Cerebellar cortex (tissue), 1 donor: ENCODE measurements at places on chromosomes 6 and 20.

DNA sequence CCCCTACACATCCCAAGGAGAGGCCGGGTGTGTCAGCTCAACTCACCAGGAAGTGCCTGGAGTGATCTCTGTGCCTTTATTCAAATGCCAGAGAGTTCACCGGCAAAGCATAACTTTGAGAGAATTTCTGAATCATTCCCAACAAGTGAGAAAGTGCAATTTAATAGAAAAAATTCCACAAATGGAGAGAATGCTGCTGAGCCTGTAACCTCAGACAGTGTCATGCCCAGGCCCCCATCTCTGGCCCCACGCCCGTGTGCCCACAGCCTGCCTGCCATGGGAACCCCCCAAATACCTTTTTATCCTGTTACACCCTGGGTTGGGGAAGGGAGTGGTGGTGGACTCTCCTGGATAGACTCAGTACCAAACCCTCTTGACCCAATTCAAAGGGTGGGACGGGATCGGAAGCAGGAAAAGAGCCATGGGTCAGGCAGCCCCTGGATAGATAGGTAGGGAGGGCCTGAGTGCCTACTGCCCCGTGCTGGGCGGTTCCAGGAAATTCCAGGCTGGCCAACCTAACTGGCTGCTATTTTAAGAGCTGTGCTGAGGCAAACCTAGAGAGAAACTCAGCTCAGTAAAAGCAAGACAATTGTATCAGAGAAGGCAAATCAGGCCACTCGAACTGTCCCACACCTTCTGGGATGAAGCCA lies 179.0 kb upstream of the FOXA2 start:
- no peak for DNase-seq

GRCh38 chr20:51204051-51204715 lies 181.3 kb upstream of the KCNG1 start:
- DNase-seq = no peak

DNA sequence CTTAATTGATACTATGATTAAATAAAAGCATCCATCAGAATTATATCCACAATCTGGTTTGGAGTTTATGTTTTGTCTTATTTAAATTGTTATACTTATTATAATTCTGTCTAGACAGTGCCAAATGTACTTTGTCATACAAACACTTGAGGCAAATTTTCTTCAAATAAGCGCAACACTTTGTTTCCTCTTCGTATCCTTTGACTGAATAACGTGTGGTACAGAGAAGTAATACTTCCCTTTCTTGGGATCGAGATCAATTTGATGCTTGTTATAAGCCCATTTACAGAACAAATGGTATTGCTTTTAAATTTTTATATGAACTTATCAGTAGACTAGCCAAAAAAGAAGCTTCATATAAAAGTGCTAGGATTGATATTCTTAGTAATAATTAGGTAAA lies 111.0 kb downstream of the ATG5 start:
- DNase-seq = no peak

- no peak for DNase-seq
These were observed 105.2 kb upstream of the CARMIL1 start for GRCh38 chr6:25173951-25174474.

DNA sequence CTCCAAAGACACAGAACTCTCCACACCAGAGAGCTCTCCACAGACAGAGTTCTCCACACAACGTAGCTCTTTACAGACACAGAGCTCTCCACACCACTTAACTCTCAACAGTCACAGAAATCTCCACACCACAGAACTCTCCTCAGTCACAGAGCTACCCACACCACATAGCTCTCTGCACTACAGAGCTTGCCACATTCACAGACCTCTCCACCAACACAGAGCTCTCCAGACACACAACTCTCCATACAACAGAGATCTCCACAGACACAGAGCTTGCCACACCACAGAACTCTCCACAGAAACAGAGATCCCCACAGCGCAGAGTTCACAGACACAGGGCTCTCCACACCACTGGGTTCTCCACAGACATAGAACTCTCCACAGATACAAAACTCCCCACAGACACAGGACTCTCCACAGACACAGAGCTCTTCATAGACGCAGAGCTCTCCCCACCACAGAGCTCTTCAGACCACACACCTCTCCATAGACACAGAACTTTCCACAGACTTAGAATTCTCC lies 52.5 kb downstream of the ERMARD start:
- DNase-seq = no peak

DNA sequence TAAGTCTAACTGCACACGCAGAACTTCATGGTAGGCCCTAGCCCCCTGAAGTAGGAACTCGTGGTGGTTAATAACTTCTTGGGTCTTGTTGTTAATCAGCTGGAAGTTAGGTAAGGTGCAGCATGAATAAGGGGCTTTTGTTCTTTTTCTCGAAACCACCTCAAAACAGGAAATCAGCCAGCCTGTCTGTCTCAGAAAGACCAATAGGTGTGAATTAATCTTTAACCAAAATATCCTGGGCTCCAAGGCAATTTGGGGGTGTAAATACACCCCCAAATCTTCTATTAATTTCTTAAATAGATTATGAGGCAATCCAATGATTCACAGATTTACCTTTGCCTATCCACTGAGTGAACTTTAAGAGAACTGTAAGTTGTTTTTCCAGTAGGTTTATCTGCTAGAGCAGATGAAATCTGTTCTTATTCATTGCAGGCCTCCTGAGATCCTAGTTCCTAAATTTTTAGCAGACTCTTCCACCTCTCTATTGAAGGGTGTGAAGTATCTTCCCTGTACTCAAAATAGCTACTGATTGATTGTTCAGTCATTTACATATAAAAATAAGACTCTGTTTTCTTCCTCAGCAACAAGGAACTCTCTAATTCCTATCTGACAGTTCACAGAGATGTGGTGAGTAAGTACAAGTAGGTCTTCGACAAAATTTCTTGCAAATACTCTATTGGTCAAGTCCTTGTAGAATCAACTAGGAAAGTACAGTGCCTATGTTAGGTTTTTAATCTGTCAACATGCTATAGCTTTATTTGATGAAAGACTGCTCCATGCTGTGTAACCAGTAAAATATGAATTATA lies 427.1 kb upstream of the NOX3 start:
- DNase-seq = no peak
